Activated CD4-positive, alpha-beta memory T cell treated with anti-CD3 and anti-CD28 coated beads, Interleukin-2, amount 10 ng/mL, durations not matched to agents 7 days and 5 days (primary cell): ENCODE measurements at places on chromosomes 2 and 18. TPM values are rescaled to one million over a fixed set of nuclear protein-coding genes. Genes with fewer than 3 reads are reported as not detected.

- no peak for DNase-seq
Observed at GRCh38 chr2:48147719-48148118, 241.4 kb upstream of the FBXO11 start.

DNA sequence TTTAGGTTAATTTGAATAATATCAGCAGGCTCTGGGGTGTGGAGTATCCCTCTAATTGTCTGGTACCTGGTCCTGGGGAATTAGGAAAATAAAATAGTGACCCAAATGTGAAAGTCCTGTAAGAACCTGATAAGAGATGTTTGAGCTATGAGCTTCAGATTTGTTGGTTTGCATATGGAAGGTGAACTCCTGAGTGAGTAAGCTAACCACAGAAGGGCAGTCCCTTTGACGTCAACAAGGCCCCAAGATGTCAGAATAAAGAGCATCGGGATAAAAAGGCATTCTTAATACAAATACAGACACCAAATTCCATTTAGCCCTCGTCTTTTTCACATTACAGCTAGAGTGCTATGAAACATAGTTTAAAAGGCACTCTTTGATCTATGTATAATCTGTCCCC, 1366.3 kb upstream of the TMEFF2 start:
- no peak for DNase-seq

DNA sequence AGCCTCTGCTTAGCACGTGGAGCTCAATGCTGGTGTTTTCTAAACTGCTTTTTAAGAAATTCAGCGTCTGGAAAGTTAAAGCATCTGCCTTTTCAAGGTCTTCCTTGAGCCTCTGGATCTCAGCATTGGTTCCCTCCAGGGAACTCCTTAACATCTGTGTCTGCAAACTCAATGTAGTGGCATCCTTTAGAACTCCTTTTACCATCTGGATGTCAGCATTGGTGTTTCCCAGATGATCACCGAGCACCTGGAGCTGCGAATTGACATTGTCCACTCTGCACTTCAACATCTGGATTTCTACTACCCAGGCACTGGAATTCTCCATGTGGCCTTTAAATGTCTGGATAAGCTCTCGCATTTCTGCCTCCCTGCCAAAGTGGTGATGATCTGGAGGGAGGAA, 3.7 kb downstream of the CLEC4F start:
- DNase-seq, result no peak

DNA sequence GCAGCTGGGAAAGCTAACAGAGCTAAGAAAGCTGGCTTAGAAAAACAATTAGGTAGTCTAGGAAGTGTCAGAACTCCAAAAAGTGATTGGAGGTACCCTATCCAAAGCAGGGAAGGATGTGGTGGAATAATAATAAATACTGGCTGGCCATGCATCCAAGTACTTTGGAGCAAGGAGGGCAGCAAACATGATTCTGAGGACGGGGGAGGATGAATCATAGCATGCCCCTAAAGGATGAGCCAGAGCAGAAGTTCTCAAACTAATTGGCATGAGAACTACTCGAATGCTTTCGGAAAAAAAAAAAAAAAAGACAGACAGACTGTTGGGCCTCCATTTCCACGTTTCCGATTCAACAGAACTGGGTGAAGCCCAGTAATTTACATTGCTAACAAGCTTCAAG, 2.4 kb downstream of the CWC22 start:
- no peak for DNase-seq

GRCh38 chr2:177633111-177633510, 240.5 kb downstream of the AGPS start:
- no peak for DNase-seq

DNA sequence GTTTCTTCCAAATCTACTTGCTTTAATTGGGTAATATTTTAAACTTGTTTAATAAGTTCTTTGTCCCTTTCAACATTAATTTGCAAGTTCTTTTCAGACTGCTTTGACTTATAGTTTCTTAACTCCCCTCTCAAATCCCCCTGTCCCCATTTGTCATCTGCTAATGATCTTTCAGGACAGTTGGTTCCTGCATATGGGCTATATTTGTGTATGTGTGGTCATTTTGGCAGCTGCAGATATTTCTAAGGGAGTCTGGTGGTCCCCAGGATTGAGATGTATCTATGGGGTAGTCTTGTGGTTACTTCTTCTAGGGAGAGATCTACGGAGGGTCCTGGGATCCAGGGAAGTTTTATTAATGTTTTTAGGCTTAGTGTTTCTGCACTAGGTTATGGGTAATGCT, 120.6 kb upstream of the SP3 start:
- DNase-seq, result no peak

The TMEM198 gene
- 0.95 TPM for total RNA-seq

- no peak for DNase-seq
Observed at GRCh38 chr18:39435996-39436395, 1870.4 kb upstream of the CELF4 start.

- DNase-seq, result no peak
Observed at GRCh38 chr2:215712219-215712868, 276.5 kb upstream of the FN1 start.

DNA sequence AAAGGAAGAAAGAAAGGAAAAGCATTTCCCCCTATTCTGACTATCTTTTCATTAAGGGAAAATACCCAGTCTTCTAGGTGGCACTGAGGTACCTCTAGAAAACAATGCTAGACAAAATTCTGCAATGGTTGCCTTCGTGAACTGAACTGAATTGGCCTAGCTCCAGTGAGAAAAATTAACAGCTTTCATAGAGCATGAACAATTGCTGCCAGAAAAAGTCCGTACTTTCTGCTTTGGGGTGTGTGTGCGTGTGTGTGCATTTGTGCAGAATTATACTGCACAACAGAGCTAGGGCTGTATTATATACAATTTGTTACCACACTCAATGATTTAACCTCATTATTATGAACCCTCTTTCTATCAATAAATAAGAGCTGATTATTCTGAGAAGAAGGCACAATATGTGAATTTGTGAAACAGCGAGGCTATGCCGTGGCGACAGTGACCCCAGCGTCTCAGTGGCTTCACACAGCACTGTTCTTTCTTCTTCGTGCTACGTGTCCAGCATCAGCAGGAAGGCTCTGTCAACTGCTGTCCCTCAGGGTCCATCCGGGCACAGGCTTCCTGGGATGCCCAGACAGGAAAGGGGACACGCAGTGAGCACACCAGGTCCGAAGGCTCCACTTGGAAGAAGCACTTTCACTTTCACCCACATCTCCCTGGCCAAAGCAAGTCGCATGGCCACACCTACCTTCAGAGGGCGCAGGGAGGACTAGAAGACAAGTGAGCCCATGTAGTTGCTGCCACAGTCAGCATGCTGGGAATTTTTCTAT, 47.5 kb downstream of the PTGR3 start:
- no peak for DNase-seq

The HOXD8 gene
- not detected for total RNA-seq

GRCh38 chr2:173715441-173715840, 249.7 kb downstream of the SP3 start:
- DNase-seq, result no peak

The BOK gene
- 0.15 TPM for total RNA-seq

- DNase-seq, result no peak
Observed at GRCh38 chr2:208579678-208580077, 173.1 kb downstream of the PTH2R start.

- DNase-seq, result no peak
Observed at GRCh38 chr18:46283895-46284295, 179.7 kb downstream of the HAUS1 start.

- no peak for DNase-seq
Observed at GRCh38 chr2:104867813-104868504, 14.0 kb downstream of the POU3F3 start.

GRCh38 chr18:43932140-43932539, 654.9 kb upstream of the SYT4 start:
- DNase-seq, result no peak

The RGPD3 gene
- total RNA-seq, result 0.20 TPM

GRCh38 chr2:168155680-168156079, 91.7 kb downstream of the STK39 start:
- no peak for DNase-seq

- DNase-seq, result no peak
Observed at GRCh38 chr2:160222546-160223283, 22.6 kb upstream of the ITGB6 start.

- DNase-seq, result no peak
Observed at GRCh38 chr2:234091883-234092282, 41.4 kb downstream of the SPP2 start.

- no peak for DNase-seq
Observed at GRCh38 chr2:59032499-59032898, 791.4 kb upstream of the FANCL start.

DNA sequence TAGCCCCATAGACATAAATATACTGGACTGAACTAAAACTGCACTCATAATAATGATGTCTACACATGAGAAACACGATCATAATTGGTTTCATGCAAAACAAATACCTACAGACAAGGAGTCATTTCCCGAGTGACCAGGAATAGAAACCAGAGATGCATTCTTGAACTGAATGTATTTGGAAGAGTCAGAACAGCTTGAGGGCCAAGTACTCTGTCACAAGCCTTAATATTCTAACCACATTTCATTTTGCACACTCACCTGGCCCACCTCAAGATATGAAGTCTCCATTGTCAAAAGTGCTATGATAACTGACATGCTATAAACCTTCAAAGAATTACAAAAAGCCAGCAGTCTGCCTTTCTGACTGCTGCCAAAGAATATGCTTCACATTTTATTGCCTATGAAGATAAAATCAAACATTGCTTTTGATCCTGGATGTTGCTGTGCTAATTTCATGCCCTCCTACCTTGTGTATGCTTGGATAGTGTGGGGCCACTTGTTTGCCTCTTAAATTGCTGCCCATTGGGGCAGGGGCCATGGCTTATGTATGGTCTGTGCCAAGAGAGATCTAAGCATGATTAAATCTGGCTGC, 18.9 kb upstream of the ASAP2 start:
- DNase-seq, result no peak

The CACNB4 gene
- 0.28 TPM for total RNA-seq

GRCh38 chr18:58723810-58724602, 52.7 kb downstream of the MALT1 start:
- no peak for DNase-seq

DNA sequence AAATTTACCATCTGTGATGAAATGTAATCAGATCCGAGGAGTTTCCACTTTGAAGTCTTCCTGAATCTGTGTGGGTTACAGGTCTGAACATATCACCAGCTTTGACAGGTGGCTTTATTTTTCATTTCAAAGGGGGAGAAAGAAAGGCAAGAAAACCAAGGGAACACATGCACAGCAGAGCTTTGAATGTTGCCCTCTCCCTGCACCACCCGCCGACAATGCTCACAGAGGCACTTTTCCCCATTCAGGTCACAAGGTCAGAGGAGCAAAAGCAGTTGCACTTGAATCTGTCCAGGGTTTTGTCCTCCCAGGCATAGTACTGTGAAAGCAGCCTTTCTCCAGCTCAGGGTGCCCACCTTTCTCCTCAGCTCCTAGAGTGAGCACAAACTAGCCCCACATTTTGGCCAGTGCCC, 130.2 kb downstream of the OSR1 start:
- no peak for DNase-seq

GRCh38 chr2:209907746-209908145, 94.7 kb upstream of the RPE start:
- no peak for DNase-seq

DNA sequence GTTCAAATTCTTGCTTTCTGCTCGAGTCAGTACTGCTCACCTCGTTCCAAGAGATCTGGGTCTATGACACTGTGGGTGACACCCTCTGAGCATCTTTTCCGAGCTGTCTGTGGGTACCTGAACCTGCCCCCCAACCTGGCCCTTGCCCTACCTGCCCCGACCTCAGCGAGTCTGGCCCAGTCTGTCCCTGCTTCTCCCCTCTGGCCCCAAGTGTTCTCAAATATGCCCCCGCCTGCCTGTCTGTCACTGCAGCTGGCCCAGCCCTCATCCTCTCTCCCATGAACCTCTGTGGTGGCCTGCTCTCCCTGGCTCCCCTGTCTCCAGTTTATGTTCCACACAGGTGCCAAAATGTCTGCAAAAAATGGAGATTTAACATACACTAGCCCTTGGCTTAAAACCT, 11.8 kb downstream of the IL1R1 start:
- DNase-seq, result no peak

DNA sequence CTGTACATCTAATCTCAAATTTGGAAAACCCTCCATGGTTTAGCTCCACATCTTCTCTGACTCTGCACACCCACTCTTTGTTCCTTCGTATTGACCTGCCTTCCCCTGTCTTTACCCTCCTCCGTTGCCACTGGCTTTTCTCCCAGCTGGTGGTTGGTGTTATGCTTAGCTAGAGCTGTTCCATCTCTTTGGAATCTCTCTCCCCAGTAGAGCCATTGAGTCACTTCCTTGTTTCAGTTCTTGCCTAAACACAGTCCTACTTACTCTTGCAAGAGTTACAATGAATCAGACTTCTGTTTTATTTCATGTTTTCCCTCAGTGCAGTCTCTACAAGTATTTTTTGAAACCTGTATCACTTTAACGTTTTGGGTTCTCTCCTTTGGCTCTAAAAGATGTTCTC, 263.9 kb downstream of the LTBP1 start:
- no peak for DNase-seq

The TMEM17 gene
- 0.13 TPM for total RNA-seq

GRCh38 chr2:105291981-105292380, 37.6 kb downstream of the TGFBRAP1 start:
- no peak for DNase-seq

The MRO gene
- not detected for total RNA-seq

The PCARE gene
- not detected for total RNA-seq

GRCh38 chr2:185245806-185246205, 492.8 kb upstream of the FSIP2 start:
- no peak for DNase-seq

DNA sequence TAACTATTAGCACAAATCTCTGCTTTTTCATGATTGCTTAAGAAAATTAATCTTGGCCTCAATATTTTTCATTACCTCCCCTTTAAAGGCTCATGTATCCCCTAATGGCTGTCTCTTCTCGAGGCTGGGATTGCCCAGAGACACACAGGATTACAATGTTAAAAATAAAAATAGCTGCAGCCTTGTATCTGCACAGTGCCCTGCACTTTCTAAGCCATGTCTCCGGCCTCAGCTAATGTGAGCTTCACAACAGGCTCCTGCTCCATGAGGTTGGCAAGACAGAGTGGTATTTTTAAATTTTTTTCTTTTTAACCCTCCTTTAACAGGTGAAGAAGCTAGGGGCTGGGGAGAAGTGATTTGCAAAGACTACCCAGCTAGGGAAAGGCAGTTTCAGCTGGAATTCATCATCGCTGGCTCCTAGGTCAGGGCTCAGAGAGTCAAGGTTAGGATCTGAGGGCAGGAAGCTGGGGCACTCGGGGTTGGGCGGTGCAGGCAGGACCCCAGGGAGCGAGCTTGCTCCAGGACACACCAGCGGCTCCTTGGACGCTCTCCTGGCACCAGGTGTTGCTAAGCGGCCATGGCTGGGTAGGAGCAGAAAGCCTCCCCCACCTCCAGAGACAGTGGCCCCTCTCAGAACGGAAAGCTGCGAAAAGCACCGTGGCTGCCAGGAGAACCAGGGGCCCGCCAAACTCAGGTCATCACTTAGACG, 135.6 kb downstream of the SMAD2 start:
- DNase-seq, result no peak
